ENCODE measurements at places on chromosomes 1 and 21.
A peak's percentile ranks its signal among the peaks of the same experiment; 100 is the strongest.

DNA sequence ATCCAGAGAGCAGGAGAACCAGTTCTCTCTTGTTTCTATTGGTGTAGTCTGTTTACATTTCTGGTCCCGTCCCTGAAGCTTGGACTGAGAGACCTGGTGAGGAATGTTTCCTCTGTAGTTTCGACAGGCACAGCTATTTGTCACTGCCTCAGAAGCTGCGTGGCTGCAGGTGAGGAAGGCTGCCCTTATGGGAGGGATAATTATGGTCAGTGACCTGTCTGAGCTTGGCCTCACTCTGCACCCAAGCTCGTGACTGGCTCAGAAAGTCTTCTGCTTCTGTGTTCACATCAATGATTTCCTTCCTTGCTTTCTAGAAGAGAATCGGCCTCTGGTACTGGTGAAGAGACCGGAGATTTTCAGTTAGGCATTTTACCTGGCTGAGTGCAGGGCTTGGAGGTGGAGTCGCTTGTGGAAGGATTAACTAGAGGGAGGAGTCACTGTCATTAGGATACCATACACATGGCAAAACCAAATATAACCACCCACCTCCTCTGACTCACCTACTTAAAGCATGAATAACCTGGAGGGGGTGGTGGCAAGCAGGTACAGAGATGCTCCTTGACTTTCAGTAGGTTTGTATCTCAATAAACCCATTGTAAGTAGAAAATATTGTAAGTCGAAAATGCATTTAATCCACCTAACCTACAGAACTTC lies 19.9 kb upstream of the WDR26 start:
- peak; percentile 62 for DNase-seq

- no peak for DNase-seq
Observed at GRCh38 chr1:205610036-205610435, 21.8 kb downstream of the ELK4 start.

DNA sequence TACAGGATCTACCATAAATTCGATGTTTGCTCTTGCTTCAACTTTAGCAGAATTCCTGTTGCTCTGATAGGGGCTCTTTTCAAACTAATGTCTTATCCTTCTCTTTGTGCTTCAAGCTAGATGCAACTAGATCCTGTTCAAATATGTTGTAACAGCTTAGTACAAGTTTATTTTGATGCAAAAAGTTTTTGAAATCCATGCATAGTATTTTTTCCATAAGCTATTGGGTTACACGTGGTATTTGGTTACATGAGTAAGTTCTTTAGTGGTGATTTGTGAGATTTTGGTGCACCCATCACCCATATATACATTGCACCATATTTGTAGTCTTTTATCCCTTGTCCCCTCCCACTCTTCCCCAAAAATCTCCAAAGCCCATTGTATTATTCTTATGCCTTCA lies 907.7 kb downstream of the LTN1 start:
- DNase-seq, result no peak

- no peak for DNase-seq
Observed at GRCh38 chr21:43880111-43880985, 15.3 kb downstream of the AGPAT3 start.

- no peak for DNase-seq
Observed at GRCh38 chr1:195047772-195048171, 1560.5 kb downstream of the KCNT2 start.

DNA sequence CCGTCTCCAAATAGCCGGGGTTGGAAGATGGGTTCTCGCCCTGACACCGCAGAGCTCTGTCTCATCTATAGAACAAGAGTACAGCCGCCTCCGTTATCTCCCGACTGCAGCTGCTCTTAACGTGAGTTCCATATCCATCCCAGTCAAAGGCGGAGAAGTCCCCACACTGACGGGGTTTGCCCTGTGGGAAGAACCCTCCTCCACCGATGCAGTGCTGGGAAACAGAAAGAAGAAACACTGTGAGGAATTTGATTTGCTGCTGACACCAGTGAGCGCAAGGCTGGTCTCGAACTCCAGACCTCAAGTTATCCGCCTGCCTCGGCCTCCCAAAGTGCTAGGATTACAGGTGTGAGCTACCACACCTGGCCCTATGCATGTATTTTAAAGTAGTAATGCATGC lies 9.5 kb downstream of the ITLN2 start:
- DNase-seq, result no peak

DNA sequence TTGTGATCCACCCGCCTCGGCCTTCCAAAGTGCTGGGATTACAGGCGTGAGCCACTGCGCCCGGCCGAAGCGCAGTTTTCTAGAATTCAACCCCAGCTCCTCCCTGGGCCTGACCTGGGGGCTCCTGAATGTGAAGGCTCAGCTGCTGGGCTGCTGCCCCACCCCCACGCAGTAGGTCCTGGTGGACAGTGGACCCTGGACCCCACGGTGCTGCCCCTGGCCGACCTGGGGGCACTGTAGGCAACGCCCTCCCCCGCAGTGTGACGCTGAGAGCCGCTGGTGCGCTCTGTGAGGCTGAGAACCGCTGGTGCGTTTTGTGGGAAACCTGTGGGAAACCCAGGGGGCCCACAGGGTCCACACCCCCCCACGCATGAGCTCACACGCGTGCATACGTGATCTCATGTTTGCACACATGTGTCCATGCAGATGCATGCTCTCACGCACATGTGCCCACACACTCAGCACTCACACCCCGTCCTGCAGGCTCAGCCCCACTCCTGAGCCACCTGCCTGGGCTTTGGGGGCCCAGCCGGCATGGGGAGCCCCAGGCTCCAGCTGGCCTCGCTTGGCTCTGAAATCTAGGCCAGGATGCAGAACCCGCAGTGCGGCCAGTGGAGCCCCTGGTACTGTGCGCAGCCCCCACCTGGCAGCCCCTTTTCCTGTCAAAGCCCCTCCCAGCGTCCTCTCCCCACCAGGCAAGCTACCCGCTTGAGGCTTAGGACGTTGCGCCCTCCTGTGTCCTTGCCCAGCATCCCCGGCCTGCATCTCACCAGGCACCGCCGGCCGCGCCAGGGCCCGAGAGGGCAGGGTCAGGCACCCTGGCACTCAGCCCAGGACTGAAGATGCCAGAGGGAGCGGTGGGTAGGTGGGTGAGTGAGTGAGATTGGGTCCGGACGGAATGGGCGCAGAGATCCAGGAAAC lies 67.7 kb downstream of the COL18A1 start:
- no peak for DNase-seq

DNA sequence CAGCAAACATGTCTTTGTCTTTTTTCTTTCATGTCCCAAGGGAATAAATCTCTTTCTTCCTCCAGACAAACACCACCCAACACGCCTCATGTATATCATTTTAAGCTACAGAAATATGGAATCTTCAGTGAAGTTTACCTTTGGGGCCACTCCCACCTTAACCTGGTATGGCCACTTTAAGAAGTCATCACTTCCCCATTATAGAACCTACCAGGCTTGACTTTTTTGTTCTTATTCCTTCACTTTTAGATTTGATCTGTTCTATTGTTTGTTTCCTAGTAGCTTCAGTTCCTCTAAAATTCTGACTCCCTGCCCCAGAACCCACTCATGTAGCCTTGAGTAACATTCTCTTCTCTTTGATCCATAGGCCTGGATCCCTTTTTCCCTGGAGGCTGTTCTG lies 226.3 kb downstream of the HLX start:
- DNase-seq, result no peak

DNA sequence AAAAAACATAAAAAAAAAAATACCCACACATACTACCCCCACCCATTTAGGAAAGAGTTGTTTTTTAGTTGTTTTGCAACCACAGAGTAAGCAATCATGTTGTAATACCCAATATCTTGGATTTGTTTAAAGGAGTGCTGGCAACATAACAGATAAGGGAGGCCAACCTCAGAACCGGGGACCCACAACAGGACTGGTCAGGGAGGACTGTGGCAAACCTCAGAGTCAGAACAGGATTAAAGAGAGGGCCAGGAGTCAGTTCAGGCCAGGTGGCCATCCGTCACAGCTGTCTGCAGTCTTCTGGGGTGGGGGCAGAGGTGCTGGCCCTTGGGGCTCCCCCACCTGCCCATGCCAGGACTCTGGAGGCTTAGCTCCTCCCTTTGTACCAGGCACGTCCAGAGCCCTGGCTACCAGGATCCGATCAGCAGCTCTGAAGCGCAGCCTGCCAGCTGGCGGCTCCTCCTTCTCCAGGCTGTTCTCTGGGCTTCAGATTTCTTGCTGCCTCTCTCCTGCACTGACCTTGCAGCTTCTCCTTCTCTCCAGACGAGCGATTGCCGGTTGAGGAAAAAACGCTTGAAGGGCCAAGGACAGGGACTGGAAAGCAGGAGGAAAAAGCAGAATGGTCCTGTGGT lies 7.9 kb downstream of the H6PD start:
- DNase-seq, result no peak

GRCh38 chr21:30958741-30959140 lies 77.4 kb upstream of the KRTAP11-1 start:
- no peak for DNase-seq

GRCh38 chr1:82463951-82464350 lies 663.2 kb downstream of the ADGRL2 start:
- DNase-seq, result no peak
